ENCODE measurements at places on chromosomes 11 and 22.

DNA sequence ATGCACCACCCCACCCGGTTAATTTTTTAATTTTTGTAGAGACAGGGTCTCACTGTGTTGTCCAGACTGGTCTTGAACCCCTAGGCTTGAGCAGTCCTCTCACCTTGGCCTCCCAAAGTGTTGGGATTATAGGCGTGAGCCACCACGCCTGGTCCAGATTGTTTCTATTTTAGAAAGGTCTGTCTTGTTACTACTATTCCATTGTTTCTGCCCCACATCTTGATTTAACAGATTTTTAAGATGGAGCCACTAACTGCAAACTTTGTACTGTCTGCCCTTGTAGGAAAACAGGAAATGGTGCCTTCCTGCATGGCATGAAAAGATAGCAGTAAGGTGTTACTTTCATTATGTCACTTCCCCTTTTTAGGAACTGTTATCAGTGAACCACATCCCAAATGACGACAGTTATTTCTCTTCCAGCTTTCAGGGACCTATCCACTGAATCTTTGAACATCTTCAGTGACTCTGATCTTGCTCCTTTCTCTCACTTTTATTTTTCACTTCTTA, 23.2 kb downstream of the TAF1D start:
- DNase-seq = no peak

DNA sequence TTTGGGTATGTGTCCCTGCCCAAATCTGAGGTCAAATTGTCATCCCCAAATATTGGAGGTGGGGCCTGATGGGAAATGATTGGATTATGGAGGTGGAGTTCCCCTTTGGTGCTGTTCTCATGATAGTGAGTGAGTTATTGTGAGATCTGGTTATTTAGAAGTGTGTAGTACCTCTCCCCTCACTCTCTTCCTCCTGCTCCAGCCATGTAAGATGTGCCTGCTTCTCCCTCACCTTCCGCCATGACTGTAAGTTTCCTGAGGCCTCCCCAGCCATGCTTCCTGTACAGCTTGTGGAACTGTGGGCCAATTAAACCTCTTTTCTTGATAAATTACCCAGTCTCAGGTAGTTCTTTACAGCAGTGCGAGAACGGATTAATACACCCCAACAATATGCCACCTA, 9.0 kb downstream of the GAB2 start:
- no peak for DNase-seq

GRCh38 chr22:37953062-37953436, 352 bp downstream of the C22orf23 start:
- no peak for DNase-seq

GRCh38 chr11:80944758-80945157, 1503.9 kb upstream of the TENM4 start:
- DNase-seq = no peak

DNA sequence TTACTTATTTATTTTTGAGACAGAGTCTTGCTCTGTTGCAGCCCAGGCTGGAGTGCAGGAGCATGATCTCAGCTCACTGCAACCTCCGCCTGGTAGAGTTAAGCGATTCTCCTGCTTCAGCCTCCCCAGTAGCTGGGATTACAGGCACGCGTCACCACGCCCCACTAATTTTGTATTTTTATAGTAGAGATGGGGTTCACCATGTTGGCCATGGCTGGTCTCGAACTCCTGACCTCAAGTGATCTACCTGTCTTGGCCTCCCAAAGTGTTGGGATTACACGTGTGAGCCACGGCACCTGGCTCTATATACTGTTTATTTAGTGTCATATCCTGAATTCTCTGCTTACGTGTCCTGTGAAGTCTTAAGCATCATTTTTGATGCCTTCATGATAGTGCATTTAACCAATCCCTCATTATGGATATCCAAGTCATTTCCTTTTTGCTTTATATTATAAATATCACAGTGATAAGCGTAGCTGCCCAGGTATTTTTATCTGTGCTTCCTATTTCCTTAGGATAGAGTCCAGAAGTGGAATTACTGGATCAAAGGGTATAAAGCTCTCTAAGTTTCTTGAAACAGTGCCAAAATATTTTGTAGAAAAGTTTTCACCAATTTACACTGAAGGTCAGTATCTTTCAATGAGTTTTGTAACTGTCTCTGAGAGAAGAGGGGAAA, 871 bp upstream of the SIDT2 start:
- DNase-seq = no peak

- no peak for DNase-seq
Measured at GRCh38 chr11:95699631-95700470, 89.7 kb downstream of the FAM76B start.

DNA sequence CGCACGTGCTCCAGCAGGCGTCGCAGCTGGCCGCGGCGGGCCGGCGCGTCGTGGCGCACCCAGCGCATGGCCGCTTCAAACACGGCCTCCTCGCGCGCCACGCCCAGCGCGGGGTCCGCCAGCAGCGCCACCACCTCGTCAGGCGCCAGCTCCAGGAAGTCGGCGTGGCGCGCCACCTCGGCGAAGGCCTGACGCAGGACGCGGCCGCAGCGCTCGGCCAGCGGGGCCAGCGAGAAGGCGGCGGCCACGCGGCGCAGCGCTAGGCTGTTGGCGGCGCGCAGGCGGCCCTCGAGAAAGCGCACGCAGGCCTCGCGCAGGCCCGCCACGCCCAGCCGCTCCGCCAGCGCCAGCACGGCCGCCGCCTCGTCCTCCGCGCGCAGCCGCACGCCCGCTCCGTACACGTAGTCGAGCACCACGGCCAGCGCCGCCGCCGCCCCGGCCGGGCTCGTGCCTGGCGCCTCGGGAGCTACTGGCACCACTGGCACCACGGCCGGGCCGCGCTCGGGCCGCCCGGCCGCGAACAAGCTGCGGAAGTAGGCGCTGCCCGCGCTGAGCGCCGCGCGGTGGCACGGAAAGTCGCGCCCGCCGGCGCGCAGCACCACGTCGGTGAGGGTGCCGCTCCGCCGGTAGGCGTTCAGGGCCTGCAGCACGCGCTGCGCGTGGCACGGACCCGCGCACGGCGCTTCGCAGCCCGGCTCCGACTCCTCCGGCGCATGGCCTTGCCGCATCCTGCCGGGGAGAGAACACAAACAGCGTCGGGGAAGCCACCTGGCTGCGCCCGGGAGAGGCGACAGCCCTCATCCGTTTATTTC, 2.9 kb downstream of the KLHL35 start:
- DNase-seq = no peak

GRCh38 chr11:38824573-38824972, 2226.5 kb upstream of the RAG2 start:
- DNase-seq = no peak

Data from GOT3 (cell line).